ENCODE measurements at places on chromosomes 3 and 15. TPM values are rescaled to one million over a fixed set of nuclear protein-coding genes. Genes with fewer than 3 reads are reported as not detected.

- no peak for DNase-seq
Observed at GRCh38 chr3:97510795-97511194, 253.8 kb upstream of the ARL6 start.

DNA sequence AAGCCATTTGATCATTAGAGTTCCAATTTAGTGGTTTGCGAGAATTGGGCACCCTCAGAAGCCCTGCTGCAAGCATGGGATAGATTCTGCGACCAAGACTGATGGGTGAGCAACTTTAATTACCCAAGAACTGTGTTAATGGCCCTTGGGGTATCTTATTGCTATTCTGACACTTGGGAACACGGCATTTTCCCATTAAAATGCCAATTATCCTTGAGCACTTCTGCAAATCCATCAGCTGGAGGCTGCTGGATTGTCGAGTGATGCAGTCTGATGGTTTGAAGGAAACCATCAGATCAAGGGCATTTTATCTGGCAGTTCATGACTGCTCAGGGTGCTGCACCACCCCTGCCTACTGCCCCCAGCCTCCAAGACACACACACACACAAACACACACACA lies 183.6 kb upstream of the PROK2 start:
- no peak for DNase-seq

- DNase-seq: no peak
Observed at GRCh38 chr3:178440043-178440442, 96.2 kb upstream of the KCNMB2 start.

DNA sequence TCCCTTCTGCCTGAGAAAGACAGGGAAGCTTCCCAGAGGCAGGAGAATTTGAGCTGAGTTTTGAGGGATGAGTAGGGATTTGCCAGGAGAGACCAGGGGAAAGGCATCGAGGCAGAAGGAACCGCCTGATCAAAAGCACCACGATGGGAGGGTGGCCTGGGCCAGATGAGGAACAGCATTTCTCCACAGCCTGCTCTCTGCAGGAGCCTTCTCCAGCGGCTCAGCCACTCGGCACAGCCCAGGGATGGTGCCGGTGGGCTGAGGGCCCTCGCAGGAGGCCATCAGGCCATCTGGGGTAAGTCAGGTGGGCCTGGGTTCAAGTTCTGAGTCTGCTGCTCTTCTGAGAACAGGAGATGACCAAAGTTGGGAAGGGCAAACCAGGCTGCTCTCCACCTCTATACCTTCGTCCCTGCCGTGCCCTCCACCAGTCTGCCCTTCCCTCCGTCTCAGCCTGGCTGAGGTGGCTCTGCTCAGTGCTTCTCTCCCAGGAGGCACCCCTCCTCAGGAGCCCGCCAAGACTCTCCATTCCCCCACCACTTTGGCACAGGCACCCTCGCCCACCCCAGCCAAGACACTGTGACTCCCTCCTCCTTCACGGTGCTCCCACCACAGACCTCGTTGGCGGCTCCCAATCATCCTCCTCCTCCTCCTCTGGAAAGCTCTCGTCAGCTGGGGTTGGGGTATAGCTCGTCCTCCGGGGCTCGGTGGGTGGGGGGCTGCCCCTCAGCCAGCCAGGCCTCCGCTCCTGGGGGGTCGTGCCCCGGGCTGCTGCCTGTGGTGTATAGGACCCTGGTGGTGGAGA lies 34.9 kb downstream of the GRIP2 start:
- DNase-seq: no peak

DNA sequence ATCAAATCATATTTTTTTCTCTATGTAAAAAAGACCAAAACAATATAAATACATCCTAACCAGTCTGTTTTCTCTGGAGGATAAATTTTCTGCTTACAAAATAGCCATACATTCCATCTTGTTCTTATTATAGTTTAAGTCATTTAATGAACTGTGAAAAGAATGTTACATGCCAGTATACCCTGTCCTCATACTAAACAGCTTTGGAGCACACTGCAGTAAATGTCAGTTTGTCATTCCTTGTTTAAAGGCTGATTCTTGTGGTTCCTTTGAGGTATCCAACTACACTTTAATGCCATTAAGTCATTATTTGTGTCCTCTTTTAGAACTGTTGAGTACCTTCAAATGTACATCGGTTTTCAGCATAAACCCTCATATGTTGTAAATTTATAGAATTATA lies 52.7 kb upstream of the DCBLD2 start:
- no peak for DNase-seq

GRCh38 chr15:41024131-41024530 lies 70.9 kb downstream of the CHAC1 start:
- DNase-seq: no peak

- DNase-seq: no peak
Observed at GRCh38 chr3:128278761-128279600, 125.7 kb downstream of the EEFSEC start.

GRCh38 chr15:48469271-48469670 lies 138.0 kb downstream of the DUT start:
- DNase-seq: no peak

The LARP6 gene
- total RNA-seq: 17.5 TPM

The DNAH12 gene
- total RNA-seq: 1.1 TPM

The IL17RE gene
- 4.9 TPM for total RNA-seq

The VILL gene
- total RNA-seq: 6.8 TPM
